Urinary bladder (tissue), 4 donors: ENCODE measurements at places on chromosomes 12 and 14.
A peak's percentile ranks its signal among the peaks of the same experiment; 100 is the strongest.

- no peak for DNase-seq
Observed at GRCh38 chr12:56154246-56154771, 1.9 kb downstream of the MYL6B start.

DNA sequence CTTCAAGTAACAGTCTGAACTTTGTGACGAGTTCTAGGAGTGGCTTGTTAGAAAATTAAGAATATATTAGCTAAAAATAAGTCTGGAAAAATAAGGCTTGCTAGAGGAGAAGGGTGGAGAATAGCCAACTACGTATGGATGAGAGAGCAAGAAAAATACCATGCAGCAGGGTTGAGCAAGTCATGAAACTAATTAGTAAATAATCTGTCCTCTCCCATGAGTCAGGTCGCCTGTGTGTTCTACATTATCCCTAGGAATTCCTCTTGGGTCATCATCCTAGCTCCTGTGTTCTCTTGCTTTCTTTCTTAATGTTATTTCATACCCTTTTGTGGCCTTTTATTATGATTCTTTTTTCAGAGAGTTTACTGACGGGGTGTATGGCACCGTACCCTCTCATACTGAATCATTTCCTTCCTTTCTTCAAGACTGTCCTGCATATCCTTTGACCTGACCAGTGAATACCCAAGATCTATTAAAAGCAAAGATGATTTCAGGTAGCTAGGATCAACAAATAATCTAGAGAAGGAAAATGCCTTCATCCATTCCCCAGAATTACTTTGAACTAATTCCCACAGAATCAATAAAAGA lies 177.2 kb upstream of the NPAS3 start:
- DNase-seq: no peak

DNA sequence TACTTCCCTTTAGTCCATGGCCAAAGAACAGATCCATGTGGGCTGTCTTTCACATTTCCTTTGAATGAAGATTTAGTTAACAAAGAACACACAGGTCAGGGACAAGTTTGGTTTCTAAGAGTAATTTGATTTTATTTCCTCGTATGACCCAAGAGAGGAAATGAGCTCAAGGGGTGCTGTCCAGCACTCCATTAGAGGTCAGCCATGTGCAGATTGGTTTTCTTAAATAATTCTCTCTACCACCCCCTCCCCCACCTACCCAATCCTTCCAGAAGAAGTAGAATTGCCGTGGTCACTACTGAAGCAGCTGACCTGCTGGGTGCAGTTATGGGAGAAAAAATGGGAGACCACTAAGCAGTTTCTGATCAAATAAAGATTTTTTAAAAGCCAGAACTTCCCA lies 13.9 kb upstream of the OAS1 start:
- DNase-seq: no peak

- DNase-seq: no peak
Observed at GRCh38 chr12:12393171-12393570, 36.3 kb downstream of the BORCS5 start.

- no peak for DNase-seq
Observed at GRCh38 chr12:126219654-126220279, 1154.5 kb downstream of the AACS start.

DNA sequence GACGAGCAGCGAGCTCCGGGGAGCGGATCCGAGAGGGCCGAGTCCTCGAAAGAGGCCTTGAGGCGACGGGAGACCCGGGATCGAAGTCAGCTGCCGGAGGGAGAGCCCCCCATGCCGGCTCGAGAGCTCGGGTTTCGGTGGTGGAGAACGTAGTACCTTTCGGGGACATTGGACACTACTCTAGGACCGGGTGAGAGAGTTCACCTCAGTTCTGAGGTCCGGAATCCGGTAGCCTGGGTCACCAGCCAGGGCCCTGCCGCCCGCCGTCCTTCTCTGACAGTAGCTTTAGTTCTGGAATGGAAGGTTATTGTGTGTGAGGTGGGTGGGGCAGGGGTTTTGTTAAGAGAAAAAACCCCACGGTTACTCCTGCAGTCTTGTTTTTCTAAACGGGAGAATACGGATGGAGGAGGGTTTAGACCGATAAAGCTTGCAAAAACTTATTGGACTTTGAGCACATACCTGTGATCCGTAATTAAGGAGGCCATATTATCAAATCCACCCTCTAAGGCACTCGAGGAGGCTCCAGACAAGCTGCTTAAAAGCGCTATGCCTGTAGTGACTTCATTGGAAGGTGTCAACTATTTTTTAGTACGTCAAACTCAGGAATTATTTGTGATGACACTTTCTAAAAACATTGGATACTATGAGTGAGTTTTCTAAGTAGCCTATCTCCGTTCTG lies 765 bp downstream of the SCYL2 start:
- peak; percentile 6 for DNase-seq

DNA sequence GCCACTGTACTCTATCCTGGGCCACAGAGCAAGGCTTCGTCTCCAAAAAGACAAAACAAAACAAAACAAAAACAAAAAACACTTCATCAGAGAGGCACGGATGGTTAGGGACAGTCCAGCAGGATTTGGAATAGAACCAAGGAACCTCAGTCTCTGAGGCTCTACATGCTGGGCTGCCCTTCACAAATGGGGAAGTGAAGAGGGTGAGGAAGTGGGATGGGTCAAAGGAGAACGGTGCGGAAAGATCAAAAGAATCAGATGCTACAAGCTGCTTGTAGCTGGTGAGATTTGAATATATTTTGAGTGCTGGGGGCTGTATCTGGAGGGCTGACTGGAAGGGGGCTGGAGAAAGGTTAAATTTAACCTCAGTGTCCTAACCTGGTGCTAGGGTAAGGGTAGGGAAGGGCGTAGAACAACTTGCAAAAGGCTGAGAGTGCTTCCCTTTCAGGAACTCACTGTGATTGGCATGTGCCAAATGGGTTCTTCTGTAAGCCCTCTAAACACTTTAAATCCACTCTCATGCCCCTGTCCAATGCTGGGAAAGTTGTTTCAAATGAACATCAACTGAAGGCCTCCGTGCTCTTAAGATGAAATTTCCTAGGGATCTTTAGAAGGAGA lies 4.6 kb downstream of the FOXJ2 start:
- no peak for DNase-seq

DNA sequence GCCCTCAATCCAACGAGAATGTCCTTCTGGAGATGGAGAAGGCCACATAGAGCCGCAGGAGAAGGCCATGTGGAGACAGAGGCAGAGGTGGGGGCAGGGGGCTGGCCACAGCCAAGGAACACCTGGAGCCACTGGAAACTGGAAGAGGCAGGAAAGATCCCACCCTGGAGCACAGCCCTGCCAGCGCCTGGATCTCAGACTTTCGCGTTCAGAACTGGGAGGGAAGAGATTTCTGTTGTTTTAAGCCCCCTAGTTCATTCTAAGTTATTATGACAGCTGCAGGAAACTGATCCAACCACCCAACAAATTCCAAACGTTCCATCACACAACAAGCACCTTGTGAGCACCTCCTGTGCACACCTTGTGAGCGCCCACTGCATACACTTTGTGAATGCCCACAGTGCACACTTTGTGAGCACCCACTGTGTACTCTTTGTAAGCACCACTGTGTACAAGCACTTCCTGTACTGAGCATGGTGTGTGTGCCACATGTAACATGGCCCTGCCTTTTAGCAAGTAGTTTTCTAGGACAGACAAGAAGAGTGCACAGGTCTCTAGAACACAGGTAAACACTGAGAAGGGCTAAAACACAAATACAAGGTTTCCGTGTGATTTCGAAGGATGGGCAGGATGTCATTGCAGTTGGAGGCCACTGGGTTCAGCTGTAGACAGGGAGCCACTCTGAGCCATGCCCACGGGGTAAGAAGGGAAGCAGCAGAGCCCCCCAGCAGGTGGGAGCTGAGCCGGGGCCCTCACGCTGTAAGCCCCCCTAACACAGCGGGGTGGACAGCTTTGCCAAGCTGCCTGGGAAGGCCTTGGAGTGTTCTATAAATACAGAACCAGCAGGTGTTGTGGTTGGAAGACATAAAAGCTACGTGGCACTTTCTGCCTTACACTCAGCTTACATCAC lies 15.4 kb downstream of the RIMBP2 start:
- no peak for DNase-seq

DNA sequence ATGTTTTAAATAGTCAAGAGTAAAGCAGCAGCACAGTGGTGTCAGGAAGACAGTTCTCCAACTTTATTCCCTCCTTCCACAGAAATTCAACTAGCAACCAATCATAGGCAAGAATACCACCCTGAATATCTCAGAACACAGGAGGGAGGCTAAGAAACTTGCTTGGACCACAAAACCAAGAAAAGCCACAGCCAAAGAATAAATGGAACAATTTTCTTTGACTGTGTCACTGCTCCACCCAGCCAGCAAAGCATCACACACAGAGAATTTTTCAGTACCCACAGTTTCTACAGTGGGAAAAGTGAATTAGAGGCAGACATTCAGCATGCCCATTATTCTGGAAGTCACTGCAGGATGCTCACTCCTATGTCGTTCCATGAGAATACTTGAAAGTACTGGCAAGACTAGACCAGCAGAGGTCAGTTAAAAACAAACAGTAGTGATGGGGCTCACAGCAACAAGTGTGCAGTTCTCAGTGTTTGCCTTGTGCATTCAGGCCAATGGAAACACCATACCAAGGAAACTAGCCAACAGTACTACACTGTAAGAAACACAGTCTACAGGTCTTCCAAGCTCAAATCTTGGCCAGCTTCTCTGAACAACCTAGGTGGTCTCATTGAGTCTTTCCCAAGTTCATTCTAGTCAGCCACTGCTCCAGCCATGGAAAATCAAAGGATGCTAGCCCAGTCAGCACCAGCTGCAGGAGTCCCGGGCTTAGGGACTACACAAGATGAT lies 56.8 kb upstream of the FOXG1 start:
- DNase-seq: no peak

- DNase-seq: no peak
Observed at GRCh38 chr14:40983604-40984003, 623.1 kb upstream of the LRFN5 start.

GRCh38 chr12:30166006-30166795 lies 382.5 kb upstream of the TMTC1 start:
- no peak for DNase-seq

DNA sequence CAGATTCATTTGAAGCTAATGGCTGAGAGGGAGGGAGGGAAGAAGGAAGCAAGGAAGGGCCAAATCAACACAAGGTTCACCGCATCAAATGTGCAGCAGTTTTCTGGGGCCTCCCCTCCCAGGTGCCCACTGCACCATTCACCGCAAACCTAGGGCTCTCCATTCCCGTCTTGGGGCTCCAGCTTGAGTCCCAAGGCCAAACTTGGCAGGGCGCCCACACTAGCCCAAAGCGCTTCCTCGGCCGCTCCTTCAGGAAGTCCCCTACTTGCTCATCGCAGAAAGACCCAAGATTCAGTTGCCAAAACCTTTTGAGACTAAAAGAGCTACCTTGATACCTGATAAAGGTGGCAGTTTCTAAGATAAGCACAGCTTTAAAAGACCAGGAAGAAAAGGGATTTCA lies 140.5 kb upstream of the FKBP4 start:
- DNase-seq: no peak

DNA sequence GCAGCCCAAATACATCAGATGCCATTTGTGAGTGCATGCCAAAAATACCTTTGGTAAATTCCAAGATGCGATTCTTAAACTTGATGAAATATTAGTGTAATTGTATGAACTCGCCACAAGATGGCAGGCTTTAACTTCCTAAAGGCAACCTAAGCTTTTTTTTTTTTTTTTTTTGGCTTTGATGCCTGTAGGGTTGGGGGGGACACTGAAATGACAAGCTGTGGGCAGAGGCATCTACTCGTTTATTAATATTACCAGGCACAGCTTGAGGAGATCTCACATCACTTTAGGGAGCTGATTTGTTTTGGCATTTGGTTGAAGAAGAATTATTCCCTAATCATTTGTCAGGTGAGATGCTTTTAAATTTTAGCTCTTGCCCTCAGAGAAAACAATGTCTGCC lies 126.7 kb upstream of the CCDC196 start:
- no peak for DNase-seq

- DNase-seq: no peak
Observed at GRCh38 chr12:14824012-14824634, 10.1 kb upstream of the SMCO3 start.

DNA sequence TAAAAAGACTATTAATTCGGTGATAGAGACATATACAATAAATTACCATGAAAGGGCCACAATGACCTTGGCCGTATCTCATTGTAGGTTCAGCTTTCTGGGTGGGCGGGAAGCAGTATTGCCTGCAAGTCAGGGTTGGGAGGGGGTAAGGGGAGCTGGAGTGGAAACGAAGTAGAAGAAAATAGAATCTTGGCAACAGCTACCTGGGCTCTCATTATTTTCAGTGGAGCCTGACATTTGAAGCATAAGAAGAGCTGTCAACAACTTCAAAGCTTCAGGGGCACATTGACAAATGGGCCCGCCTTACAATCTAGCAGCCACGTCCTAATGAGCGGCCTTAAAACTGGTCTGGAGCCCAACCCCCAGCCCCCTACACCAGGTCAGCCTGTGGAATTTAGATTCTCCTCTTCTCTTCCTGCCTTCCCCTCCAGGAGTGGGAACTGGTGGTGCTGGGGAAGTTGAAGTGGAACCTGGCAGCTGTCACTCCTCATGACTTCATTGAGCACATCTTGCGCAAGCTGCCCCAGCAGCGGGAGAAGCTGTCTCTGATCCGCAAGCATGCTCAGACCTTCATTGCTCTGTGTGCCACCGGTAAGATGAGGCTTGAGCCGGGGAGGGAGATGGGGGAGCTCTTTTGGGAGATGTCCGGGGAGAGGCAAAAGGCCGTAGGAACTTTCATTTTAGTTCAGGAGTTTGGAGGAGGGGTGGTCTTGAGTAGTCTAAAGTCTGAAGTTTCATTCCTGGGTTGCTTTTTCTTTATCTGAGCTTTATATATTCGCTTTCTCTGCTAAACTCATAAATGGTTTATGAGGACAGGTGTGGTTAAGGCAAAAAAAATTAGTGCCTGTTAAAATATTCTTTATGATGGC lies 5.0 kb downstream of the CCND2 start:
- DNase-seq: no peak

DNA sequence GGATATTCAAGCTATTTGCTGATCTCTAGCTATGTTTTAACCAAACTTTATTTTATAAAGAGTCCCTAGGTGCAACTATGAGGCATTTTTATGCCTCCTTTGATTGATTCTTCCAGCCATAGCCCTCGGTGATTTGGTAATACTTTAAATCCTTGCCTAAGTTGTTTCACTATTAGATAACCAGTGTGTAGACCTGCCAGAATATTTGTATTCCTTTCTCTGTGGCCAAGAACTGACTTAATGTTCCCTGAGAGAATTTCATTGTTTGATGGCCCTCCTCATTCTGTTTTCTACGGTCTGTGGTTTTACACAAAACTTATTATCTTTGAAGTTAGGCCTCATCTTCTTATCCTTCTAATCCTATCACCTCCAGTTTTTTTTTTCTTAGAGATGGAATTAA lies 109.7 kb upstream of the MDGA2 start:
- DNase-seq: no peak

GRCh38 chr12:65168681-65169319 lies 583 bp upstream of the LEMD3 start:
- no peak for DNase-seq
